Activated CD4-positive, alpha-beta T cell treated with anti-CD3 and anti-CD28 coated beads, Interleukin-2, Interleukin-4, amounts not matched to agents 100 ng/mL and 50 ng/mL, durations not matched to agents 16 hours and 8 hours (primary cell): ENCODE measurements at places on chromosomes 1 and 21.

DNA sequence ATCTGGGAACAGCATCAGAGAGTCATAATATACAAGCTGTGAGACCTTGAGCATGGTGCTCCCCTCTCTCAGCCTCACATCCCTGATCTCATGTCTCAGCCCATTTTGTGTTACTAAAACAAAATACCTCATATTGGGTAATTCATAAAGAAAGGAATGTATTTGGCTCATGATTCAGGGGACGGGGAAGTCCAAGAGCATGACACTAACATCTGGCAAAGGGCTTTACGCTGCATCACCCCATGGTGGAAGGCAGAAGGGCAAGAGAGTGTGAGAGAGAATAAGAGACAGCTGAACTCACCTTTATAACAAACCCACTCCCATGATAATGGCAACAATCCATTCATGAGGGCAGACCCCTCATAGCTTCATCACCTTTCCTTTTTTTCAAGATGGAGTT is 36.5 kb downstream of the RNASEL start:
- DNase-seq: no peak

DNA sequence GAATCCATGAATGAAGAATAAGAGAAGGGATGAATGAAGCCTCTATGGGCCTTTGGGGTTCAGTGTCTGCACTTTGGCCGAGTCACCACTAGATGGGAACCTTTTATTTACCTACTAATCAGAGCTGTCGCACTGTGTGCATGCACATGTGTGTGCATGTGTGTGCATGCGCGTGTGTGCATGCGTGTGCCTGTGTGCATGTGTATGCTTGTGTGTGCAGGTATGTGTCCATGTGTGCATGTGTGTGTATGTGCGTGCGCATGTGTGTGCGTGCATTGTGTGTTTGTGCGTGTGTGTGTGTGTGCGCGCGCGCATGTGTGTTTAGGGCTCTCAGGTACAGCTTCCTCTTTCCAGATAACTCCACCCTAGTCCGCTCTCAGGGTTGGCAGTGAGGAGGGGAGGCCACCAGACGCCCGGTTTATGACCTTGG is 20.4 kb upstream of the UBXN10 start:
- peak; percentile 26 for DNase-seq

DNA sequence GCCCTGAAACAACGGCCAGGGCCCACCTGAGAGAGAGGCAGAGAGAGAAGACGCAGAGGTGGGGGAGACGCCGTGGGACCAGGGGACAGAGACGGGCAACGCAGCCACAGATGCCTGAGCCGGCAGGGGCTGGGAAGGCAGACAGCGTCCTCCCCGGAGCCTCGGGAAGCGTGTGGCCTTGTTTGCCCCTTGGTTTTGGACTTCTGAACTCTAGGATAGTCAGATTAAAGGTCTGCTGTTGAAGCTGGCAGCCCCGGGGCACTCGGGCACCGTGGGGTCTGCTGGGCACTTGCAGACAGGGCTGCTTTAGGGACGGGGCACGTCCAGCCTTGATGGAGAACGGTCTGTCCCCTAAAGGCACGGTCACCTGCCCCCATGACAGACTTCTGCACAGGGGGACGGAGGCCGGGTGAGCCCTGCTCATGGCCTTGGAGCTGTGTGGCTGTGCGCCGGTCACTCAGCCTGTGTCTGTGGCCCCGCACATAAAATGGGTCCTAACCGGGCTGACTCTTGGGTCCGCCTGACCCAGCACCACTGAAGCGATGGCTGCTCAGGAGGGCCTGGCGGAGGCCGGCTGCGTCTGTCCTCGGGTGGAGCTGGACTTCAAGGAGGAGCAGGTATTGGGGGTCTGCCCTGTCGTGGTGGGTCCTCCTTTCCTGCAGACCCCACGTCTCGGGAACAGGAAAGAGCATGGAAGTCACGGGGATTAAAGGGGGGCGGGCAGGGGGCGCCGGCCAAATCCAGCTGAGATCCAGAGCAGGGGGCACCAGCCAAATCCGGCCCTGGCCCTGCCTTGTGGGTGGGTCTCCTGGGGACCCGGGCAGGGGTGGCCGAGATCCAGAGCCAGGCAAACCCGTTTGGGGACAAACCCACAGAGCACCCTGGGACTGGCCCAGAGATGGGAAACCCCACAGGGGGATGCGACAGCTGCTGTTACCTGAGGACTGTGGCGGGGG is 9.6 kb upstream of the RNF223 start:
- no peak for DNase-seq

- DNase-seq: no peak
Measured at GRCh38 chr21:46604329-46604974, 430 bp downstream of the S100B start.
